ENCODE measurements at places on chromosomes 3 and 15.

GRCh38 chr15:40766194-40766815 is 2.4 kb downstream of the GCHFR start:
- no peak for DNase-seq

GRCh38 chr3:115835946-115836345 is 212.6 kb downstream of the GAP43 start:
- no peak for DNase-seq

GRCh38 chr3:122612696-122613095 is 35.2 kb downstream of the PARP15 start:
- no peak for DNase-seq

DNA sequence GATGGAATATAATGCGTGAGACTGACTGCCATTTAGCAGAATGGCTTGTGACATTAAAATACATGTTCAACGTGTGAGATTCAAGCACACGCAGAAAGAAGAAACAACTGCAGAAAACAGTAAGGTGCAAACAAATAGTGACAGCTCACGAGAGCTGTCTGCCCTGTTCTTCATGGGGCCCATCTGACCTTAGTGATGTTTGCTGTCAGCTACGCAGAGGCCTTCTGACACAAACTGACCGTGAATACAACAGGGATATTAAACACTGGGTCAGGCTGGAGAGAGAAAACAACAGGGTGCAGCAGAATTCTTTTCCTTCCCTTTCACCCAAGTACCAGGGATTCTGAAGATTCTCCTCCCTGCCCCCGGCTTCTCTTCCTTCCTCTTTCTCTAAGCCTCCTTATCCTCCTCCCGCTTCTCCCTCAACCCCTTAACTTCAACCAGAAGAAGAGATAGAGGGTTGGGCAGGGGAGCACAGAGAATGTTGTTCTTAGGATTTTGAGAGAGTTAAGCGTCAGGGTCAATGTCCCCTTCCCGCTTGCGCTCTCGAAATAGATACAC is 2.1 kb downstream of the TNFAIP8L3 start:
- no peak for DNase-seq

DNA sequence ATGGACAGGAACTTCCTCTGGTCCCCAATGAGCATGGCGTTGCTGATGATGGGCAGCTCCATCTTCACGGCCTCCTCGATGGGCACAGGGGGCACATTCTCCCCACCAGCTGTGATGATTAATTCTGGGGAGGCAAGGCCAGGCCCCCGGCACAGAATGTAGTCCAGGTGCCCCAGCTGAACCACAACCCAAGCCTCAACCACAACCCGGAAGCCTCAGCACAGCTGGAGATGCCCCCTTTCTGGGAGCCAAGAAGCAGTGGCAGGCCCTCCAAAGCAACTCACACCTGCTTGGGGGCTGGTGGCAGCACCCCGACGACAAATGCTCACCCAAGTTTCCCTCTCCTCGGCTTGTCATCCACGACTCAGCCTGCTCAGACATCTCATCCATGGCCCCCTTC is 25.2 kb downstream of the IDH3A start:
- no peak for DNase-seq

DNA sequence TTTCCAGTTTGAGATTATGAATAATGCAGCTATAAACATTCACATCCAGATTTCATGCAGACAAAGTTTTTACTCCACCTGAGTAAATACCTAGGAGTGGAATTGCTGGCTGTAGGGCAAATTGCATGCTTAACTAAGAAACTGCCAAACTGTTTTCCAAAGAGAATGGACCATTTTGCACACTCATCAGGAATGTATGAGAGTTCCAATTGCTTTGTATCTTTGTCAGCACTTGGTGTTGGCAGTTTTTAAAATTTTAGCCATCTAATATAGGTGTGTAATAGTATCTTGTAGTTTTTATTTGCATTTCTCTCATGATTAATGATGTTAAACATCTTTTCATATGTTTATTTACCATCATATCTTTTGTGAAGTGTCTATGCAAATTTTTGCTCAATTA is 40.6 kb upstream of the TRIM59 start:
- DNase-seq, result peak; percentile 8

DNA sequence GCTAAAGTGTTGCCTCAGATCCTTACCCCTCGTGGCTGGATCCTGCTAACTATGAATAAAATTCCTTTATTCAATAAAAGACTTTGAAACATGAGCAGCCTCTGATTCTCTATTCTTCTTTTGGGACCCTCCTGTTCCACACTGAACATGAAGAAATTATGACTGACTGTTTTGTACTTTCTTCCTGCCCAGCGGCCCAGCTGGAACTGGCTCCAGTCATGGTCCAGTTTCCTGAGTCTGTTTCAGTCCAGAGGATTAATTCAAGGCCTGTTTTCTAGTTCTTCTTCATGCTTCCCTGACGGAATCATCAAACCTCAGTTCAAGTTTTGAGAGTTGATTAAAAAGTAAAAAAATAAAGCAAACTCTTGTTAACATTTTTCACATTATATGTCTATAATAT is 52.6 kb upstream of the CP start:
- no peak for DNase-seq

DNA sequence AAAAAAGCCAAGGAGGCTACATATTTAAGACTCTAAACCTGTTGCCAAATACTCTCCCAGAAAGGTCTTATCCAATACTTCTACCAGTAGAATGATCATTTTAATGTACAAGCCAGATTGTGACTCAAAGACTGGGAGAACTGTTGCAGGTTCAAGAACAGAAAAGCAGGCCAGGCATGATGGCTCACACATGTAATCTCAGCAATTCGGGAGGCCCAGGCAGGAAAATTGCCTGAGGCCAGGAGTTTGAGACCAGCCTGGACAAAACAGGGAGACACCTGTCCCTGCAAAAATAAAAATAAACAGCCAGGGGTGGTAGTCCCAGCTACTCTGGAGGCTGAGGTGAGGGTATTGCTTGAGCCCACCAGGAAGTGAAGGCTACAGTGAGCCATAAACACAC is 17.8 kb upstream of the THUMPD3 start:
- DNase-seq, result peak; percentile 83

DNA sequence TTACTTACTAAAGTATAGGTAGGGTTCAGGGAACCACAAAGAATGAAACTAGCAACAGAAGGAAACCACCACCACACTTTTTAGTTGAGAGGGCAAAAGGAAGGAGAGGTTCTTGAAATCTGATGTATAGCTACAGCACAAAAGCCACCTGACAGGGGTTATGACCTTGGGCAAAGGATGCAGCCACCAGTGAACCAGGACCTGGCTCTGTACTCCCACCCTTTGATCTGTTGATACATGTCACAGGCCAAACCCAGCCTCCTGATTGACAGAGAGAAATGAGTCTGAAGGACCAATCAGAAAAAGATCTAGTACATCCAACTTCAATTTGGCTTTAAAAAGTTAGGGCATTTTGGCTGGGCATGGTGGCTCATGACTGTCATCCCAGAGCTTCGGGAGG is 20.0 kb upstream of the BLM start:
- no peak for DNase-seq

- DNase-seq, result peak; percentile 37
These were observed 60.9 kb downstream of the STRIT1 start for GRCh38 chr3:155232605-155233004.

DNA sequence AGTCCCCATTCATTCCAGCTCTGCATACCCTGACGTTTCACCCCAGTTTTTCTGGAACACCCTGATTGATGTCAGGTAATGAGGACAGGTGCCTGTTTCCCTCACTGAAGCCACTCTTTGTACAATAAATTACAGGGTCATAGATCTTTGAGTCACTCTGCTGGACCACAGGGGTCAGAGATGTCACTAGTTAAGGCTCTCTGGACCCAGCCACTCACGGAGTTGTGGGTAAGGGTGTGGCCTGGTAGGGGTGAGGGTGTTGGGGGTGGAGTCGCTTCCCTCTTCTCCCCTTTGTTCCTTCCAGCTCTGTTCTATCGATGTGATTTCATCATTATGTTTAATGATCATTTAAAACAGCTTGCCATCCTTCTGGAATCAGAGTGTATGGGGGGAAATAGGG is 512 bp downstream of the IQCF5 start:
- no peak for DNase-seq

- no peak for DNase-seq
These were observed 124.7 kb upstream of the FRMD4B start for GRCh38 chr3:69510481-69511030.

- no peak for DNase-seq
These were observed 427.9 kb downstream of the WDR72 start for GRCh38 chr15:53331328-53332190.

DNA sequence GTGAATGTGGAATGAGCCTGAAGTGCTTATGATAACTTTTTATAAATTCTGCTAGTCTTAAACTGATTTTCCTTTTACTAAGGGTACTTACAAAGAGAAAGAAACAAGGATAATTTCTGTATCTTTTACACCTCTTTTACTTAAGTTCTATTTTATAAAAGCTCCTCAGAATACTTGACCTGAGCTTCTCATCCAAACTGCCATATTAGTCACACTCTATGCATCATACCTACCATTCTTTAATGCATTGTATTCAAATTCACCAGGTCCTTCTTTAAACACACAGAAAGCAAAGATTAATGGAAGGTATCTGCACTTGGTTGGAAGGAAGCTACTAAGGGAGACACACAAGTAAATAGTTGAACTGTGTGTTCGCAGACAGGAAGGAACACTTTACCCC is 1.6 kb upstream of the TOPAZ1 start:
- no peak for DNase-seq

DNA sequence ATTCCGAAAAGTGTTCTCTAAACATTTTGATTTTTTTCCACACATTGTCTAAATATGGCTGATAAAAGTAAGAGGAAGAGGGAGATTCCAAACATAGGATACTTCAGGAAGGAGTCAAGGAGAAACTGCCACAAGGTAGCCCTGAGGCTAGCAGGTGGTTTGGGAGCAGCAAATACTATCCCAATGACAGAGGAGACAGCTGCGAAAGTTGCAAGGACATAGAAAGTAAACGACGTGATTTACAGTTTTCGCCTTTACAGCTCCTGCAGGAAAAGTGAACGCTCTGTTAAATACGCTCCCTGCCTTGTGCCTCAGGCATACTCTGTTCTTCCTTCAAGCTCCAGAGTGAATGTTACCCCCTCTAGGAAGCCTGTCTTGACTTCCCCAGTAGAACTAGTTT is 3.7 kb upstream of the FETUB start:
- peak; percentile 97 for DNase-seq

DNA sequence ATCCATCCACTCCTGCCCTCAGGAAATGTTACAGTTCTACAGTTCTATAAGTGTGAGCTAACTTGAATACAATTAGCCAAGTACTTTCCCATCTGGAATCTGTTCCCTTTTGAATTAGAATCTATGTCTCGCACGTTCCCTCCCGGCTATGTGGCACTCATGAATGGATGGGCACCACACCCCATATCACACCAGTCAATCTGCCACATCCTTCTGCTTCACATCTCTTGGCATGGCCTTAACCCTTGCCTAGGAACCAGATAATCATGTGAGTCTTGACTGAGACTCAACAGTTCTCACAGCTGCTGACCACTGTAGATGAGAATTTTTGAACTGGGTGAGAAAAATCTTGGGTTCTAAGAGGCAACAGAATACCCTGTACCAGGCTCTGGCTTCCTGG is 180.2 kb downstream of the TNIK start:
- no peak for DNase-seq

GRCh38 chr3:8266730-8267131 is 234.9 kb upstream of the LMCD1 start:
- no peak for DNase-seq

GRCh38 chr3:149969110-149969939 is 1.4 kb downstream of the PFN2 start:
- DNase-seq, result peak; percentile 70

DNA sequence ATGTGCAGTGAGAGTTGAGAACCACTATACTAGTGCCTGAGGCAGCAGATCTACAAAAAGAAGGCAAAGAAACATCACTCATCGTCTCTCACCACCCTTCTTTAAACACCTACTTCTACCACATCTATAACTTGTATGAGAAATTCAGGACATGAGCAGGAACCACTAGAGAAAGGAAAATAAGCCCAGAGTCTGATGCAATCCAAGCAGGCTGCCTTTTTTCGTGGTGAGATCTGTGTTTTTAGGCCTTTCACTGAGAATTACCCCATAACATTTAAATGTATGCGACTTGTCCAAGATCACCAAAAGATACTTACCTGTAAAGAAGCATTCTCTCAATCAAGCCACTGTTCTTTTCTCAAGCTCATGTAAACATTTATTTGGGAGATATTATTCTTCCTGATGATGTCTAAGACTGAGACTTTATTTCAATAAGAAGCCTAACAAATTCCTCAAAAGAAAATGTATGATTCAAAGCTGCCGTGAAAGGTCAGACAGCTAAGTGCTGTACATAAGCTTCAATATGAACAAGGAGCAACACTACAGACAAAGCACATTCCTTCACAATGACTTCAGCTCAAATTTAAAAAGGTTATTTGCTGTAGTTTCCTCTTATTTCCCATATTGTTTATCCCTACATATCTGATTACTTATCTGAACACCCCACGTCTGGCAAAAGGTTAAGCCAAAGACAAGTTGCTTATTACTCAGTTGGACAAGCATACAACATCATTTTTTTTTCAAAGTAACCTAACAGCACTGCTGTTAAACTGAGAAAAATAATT is 16.5 kb downstream of the SPICE1 start:
- DNase-seq, result no peak

DNA sequence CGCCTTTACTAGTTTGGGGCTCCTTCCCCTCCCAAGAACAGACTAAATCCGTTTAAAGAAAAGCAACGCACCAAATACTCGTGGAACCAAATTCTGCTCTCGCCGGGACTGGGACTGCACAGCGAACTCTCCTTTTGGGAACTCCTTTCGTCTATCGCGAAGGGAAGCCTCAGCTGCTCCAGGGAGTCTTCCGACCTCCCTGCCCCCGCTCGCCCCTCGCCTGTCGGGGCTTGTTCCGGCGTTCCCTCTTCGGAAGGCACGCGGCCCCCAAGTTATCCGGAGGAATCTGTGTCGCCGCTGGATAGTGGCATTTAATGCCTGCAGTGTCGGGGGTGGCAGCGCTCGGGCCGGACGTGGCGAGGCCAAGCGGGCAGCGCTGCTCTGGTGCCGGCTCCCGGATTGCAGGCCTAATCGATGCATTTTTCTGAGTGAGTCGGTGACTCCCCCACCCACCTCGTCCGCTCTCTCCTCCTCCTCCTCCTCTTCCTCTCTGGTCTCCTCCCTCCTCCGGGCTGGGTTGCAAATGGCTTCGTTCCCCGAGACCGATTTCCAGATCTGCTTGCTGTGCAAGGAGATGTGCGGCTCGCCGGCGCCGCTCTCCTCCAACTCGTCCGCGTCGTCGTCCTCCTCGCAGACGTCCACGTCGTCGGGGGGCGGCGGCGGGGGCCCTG is at the start of gene TRIM71:
Gene TRIM71 (plus strand): TSS at position 440 of the 671 bp plus-strand sequence. CDS start 84 bp downstream, at position 524.
- DNase-seq, result no peak

DNA sequence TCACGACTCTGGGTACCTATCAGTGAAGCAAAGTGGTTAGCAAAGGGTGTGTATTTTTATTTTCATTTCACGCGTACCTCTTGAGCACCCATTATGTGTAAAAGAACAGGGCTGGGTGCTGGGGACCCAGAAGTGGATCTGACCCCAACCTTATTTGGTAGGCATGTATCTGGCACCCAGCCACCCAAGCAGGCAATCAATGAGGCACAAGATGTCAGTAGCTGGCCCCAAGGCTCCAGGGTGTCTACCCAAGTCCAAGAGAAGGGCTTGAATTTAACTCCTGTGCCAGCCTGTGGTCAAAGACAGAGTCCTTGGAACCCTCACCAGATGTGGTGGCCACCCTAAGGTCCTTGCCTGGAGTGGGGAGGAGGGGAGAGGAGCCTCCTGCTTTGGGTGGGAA is 5.7 kb downstream of the PLEKHO2 start:
- no peak for DNase-seq

Measured in trophoblast cell (in vitro differentiated cells and primary cell).